Cardiac muscle cell (in vitro differentiated cells and primary cell): ENCODE measurements at places on chromosomes 16 and 17.

DNA sequence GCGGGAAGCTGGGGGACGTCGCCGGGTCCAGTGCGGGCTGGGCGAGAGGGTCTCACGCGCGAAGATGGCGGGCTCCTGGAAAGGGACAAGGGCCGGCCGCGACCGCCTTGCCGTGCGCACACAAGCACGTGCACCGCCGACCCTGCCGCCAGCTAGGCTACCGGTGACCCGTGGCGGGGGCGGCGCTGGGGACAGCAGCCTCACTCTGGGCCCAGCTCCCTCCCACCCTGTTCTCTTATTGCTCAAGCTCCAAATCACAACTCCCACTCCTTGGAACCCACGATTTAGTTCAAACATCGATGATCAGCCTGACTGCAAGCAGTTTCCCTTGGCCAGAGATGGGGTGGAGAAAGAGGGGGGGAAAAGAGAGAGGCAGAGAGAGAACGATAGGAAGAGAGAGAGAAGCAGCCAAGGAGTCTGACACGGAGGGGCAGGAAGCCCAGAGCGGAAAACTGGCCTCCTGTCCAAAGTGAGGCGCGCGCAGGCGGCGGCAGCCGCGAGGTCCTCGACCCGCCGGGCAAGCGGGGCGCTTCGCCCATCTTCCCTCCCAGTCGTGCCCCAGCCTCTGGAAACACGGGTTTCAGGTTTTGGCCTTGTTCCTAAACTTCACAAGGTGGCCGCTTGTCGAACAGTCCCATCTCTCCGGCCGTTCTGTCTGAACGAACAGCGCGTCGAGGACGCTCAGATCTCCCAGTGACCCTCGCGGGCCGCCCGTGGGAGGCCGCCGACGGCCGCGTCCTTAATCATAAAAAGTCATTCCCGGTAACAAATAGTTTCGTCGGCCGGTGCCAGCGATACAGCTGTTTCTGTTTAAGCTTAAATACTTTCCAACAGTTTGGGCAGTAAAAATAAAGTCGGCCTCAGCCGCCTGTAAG is 1.7 kb upstream of the CBX8 start:
- no peak for DNase-seq

DNA sequence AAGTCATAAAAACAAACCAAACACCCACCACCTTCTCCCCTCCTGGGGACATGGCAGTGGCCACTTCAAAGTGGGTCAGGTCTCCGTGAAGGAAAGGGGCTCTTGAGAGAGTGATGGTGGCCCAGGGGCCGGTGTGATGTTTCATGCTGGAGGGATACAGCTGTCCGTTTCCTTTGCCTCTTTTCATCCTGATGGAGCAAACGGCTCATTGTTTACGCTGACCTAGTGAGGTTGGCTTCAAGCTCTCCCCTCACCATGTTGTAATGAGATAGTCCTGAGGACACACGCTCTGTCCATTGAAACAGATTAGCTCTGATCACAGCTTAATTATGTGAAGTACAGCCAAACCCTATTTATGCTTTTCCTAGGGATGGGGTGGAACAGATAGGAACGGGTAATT is 34.2 kb downstream of the CDH13 start:
- DNase-seq: no peak

- no peak for DNase-seq
Measured at GRCh38 chr17:45900723-45901415, 6.5 kb downstream of the MAPT start.

DNA sequence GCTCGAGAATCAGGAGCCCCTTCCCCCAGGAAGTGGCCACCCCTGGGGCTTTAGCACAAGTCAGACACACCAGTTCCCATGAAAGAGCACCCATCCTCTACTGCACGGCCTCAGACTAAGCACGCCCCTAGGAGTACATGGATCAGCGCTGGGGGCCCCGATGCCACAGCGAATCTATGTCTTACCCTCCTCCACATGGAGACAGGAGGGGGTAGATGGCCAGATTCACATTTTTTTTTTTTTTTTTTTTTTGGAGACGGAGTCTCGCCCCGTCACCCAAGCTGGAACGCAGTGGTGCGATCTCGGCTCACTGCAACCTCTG is 3.2 kb upstream of the EXOSC6 start:
- no peak for DNase-seq

GRCh38 chr17:62929320-62929719 is 36.7 kb upstream of the TANC2 start:
- DNase-seq: no peak

DNA sequence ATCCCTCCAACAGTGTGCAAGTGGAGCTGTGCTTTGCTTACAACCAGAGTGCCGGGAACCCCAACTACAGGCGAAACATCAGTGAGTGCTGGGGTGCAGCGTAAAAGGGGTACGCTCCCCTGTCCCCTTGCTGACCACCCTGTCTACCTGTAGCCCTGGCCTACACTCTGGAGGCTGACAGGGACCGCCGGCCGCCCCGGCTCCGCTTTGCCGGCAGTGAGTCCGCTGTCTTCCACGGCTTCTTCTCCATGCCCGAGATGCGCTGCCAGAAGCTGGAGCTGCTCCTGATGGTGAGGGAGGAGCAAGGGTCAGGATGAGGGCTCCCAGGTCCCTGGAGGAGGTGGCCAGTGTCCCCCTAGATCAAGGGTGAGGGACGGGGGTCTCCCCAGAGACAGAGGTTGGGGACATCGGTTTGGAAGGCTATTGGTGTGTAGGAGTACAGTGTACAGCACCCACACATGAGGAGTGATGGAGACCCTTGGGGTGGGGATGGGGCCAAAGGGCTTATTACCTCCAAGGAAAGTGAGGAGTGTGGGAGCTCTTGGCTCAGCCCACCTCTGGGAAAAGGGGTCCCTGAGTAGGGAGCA is 19.6 kb upstream of the PDK2 start:
- no peak for DNase-seq

- DNase-seq: no peak
Measured at GRCh38 chr17:27290916-27291598, 2.9 kb upstream of the WSB1 start.

DNA sequence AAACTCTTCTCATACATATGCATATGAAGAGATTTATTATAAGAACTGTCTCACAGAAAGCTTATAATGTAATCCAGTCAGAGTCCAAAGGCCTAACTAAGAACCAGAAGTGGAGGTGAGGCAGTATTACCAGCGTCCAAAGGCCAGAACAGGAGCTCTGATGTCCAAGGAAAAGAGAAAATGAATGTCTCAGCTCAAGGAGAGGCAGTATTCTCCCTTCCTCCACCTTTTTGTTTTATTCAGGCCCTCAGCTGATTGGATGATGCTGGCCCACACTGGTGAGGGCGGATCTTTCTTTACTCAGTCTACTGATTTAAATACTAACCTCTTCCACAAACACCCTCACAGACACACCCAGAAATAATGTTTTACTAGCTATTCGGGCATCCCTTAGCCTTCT is 43.4 kb downstream of the FBXL20 start:
- no peak for DNase-seq

- DNase-seq: no peak
Measured at GRCh38 chr17:80251966-80252365, 8.7 kb upstream of the RNF213 start.

DNA sequence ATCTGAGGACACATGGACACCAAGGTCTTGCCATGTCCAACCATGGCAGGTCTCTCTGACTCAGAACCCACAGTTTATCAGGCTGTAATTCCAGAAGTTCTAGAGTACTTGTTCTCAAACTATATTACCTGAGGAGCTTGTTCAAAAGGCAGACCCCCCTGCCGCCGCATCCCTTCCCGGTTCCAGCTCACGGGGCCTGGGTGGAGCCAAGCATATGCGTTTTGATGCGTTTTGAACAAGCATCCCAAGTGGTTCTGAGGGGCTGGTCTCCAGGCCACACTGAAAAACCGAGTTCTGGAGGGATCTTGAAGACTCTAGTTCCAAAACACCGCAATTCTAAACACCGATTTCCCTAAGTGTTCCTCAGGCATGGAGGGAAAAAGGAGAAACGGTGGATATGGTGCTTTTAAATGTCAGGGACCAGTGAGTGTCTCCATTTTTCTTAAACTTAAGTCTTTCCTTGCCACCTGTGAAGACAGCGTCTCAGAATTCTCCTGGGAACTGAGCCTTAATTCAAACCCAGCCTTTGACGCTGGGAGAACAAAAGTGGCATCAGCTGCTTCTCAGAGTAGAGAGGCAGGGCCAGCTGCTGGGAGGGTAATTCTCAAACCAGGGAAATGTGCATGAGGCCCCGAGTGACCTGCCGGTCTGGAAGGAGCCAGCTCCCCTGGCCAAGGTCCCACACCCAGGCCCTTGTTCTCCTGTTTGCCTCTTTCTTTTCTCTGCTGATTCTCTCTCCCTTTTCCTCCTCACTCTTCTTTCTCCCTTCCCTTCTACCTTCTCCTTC is 84.4 kb upstream of the PLCG2 start:
- no peak for DNase-seq

DNA sequence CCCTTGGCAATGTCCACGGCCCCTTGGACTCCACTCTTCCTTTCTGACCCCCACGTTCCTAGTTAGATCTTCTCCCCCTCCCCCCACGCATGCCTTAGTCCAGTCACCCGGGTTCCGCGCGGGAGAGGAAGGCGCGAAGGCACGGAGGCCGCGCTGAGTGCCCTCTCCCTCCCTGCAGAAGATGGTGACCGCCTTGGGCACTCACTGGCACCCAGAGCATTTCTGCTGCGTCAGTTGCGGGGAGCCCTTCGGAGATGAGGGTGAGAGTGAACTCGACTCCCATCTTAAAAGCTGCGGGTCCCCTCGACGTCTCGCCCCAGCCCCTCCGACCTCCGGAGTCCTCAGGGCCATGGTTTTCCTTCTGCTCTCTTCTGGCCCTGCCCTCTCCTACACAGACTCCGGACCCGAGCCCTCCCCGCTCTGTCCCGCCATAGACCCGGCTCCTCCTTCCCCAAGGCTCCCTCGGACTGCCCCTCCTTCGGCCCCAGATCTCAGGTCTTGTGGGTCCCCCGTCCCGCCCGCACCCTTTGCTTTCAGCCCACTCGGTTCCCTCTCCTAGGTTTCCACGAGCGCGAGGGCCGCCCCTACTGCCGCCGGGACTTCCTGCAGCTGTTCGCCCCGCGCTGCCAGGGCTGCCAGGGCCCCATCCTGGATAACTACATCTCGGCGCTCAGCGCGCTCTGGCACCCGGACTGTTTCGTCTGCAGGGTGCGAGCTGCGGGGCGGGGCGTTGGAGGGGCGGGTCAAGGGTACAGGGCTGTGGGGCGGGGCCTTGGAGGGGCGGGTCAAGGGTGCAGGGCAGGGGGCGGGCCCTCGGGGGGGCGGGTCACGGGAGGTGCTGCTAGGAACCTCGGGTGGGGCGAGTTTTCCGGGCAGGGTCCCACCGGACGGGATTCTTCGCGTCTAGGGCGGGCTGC is 4.6 kb downstream of the TGFB1I1 start:
- DNase-seq: no peak

GRCh38 chr16:50534091-50534490 is 14.1 kb upstream of the NKD1 start:
- no peak for DNase-seq

- no peak for DNase-seq
Measured at GRCh38 chr16:46991729-46992704, 18.5 kb upstream of the DNAJA2 start.

- no peak for DNase-seq
Measured at GRCh38 chr17:75087182-75087557, 584 bp upstream of the SLC16A5 start.

- no peak for DNase-seq
Measured at GRCh38 chr17:66675991-66676371, 158.9 kb upstream of the CACNG5 start.

- no peak for DNase-seq
Measured at GRCh38 chr16:9042964-9043680, 48.3 kb upstream of the HAPSTR1 start.

DNA sequence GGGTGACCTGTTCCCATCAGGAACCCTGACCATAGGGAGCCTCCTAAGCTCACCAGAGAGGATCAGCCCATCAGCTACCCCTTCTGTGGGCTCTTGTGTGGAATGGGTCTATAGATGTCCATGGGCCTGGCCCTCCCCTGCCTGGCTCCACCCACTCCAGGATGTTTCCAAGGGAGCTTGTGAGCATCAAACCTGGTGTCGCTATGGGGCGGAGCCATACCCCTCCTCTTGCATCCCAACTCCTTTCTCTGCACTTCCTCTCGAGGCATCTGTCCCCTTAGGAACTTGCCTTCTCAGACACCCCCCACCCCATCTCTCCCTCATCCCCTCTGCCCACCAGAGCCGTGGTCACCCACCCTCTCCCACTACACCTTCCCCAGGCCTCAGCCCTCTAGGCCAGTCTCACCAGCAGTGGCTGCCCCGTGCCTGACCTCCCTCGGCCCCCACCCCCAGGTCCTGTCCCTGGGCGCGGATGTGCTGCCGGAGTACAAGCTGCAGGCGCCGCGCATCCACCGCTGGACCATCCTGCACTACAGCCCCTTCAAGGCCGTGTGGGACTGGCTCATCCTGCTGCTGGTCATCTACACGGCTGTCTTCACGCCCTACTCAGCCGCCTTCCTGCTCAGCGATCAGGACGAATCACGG is 10.4 kb downstream of the KCNH6 start:
- no peak for DNase-seq

- DNase-seq: no peak
Measured at GRCh38 chr16:7938175-7938574, 605.5 kb downstream of the RBFOX1 start.

- DNase-seq: no peak
Measured at GRCh38 chr16:82152196-82152595, 17.8 kb downstream of the MPHOSPH6 start.

DNA sequence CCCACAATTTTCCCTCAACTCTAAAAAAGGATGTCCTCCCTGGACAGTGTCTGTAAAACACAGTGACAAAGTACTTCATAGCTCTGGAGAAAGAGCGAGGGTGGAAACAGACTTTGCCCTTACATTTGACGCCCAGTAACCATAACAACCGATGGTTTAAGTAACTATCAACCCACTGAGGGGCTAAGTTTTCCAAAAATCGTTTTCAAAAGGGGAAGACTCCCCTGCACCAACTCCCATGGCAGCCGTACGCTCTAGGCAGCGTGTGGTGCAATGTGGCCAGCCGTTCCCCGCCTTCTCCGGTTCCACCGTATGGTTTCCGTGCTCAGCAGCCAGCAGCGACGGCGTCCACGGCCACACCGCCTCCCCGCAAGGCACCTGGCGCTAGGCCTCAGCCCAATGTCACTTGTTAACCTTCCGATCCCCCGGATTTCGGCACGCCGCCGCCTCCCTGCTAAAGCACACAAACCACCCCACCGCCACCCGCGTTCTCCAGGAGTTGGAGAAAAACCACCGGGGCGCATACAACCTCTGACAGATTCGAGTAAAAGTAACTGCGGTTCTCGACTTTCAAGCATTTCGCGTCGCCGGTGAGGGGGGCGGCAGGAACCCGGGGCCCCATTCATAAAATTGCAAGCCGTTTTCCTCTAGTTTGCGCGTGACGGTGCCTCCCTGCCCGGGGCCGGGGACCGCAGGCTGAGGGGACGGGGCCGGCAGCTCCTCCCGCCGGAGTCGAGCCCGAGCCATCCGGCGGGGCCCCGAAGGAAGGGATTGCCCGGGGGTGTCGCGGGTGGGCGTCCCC is 661 bp downstream of the TEX2 start:
- peak; percentile 49 for DNase-seq
